ENCODE measurements at places on chromosomes 5 and 9. TPM values are rescaled to one million over a fixed set of nuclear protein-coding genes. Genes with fewer than 3 reads are reported as not detected.

GRCh38 chr9:107894572-107895261 is 405.1 kb upstream of the KLF4 start:
- H3K27me3 ChIP-seq, result no peaks in the 10 kb centered on the region
- no peaks in the 10 kb centered on the region for H3K36me3 ChIP-seq
- peak overlapping the region; percentile 81 for H3K27ac ChIP-seq
- H3K4me3 ChIP-seq, result no peak overlapping the region
- DNase-seq, result no peak

- H3K27me3 ChIP-seq, result no peaks in the 10 kb centered on the region
- no peaks in the 10 kb centered on the region for H3K4me1 ChIP-seq
- no peaks in the 10 kb centered on the region for H3K36me3 ChIP-seq
- peak; percentile 12 for DNase-seq
- H3K27ac ChIP-seq, result no peak overlapping the region
- no peak overlapping the region for H3K4me3 ChIP-seq
Observed at GRCh38 chr5:106660681-106661080, 1010.1 kb downstream of the EFNA5 start.

GRCh38 chr9:107422189-107423185 is 67.1 kb downstream of the KLF4 start:
- no peak overlapping the region for H3K4me3 ChIP-seq
- no peaks in the 10 kb centered on the region for H3K27me3 ChIP-seq
- DNase-seq, result peak; percentile 92
- H3K27ac ChIP-seq, result no peak overlapping the region

AGXT2 gene
- 0.73 TPM for total RNA-seq

PRDM9 gene
- not detected for total RNA-seq

SETX gene
- total RNA-seq, result 35.6 TPM

DNA sequence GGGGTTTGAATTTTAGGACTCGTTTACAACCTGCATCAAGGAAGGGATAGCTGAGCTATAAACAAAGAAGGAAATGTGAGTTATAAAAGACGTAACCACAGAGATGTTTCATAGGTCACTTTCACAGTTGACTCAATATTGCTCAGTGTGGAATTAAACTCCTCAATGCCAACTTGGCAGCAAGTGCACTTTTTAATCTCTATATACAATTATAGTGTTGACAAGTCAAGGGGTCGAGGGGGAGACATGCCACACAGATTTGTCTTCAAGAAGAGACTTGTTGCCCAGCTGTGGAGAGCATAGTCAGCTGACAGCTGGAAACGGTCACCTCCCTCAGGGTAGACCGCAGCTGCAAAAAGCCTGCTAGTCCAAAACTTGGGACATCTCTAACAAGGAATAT is 163.4 kb upstream of the DMAC1 start:
- no peaks in the 10 kb centered on the region for H3K36me3 ChIP-seq
- no peaks in the 10 kb centered on the region for H3K4me1 ChIP-seq
- no peak overlapping the region for H3K4me3 ChIP-seq
- DNase-seq, result no peak
- no peak overlapping the region for H3K27ac ChIP-seq
- H3K27me3 ChIP-seq, result no peaks in the 10 kb centered on the region

DNA sequence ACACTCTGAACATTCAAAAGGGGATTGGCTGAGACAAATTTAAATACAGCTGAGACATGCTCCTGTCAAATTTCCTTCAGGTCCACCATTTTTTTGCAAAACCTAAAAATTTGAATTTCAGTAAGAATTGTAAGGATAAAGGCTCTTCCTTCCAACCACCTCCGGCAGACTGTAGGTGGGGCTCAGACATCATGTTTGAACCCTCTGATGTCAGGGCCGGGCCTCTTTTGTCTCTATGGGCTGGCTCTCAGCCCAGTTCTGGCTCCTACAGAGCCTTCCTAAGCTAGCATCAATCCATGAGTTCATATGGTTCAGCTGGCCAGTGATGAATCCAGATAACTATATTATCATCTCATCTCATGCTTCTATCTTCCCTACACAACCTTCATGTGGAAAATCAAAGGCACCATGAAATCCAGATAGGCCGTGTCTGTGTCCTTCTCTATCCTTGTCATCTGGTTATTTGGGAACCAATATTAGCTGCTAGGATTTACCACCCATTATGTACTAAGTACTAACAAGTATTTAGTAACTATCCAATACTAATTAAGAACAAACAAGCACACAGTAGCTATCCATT is 44.2 kb downstream of the NIPSNAP3B start:
- H3K27me3 ChIP-seq, result no peaks in the 10 kb centered on the region
- peaks cover 97% of the 10 kb centered on the region for H3K36me3 ChIP-seq
- no peaks in the 10 kb centered on the region for H3K4me1 ChIP-seq
- peak; percentile 69 for DNase-seq
- no peak overlapping the region for H3K27ac ChIP-seq

- no peak for DNase-seq
- H3K27ac ChIP-seq, result no peak overlapping the region
- no peaks in the 10 kb centered on the region for H3K27me3 ChIP-seq
- no peaks in the 10 kb centered on the region for H3K4me1 ChIP-seq
- no peaks in the 10 kb centered on the region for H3K36me3 ChIP-seq
- H3K4me3 ChIP-seq, result no peak overlapping the region
Observed at GRCh38 chr5:160339406-160340130, 27.2 kb upstream of the CCNJL start.

GRCh38 chr5:6820851-6821479 is 107.7 kb downstream of the TENT4A start:
- no peak overlapping the region for H3K27ac ChIP-seq
- no peaks in the 10 kb centered on the region for H3K36me3 ChIP-seq
- peaks cover 30% of the 10 kb centered on the region for H3K27me3 ChIP-seq
- H3K4me1 ChIP-seq, result no peaks in the 10 kb centered on the region

DNA sequence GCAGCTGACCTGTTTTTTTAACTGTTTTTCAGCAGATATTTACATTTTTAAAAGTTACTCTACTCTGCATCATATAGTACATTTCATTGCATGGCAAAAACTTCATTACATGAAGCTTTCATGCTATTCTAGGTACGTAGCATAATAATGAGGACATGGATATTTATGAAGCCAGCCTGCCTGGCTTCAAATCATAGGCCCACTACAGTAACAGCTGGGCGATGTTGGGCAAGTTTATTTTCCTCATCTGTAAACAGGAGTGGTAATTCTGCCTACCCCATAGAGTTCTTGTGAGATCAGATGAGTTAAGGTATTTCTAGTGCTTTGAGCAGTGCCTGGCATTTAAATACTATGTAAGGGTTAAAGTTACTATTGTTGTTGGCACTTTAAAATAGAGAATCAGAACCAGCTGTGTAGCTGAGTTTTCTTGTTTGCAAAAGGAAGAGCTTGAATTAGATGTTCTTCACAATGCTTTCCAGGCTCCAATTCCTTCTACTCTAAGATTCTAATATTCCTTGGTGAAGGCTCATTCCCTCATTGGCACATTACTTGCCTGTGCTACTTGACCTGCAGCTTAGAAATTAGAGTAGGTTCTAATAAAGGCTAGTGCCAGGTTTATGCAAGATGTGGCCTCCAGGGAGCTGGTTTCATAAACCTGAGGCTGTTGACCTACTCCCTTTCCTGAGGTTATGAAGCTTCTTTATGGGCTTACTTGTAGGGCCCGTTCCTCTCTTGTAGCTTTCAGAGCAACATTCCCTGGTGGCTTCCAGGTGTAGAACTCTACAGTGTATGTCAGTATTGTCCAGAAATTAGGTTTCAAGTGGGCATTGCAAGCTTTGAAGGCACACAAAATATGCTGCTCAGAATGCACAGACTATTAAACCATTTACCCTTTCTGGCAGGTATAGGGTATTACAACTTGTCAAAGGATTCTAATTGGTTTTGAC is 14.5 kb downstream of the ANP32B start:
- DNase-seq, result no peak
- peaks cover 66% of the 10 kb centered on the region for H3K36me3 ChIP-seq
- no peaks in the 10 kb centered on the region for H3K27me3 ChIP-seq
- H3K4me3 ChIP-seq, result no peak overlapping the region
- H3K27ac ChIP-seq, result no peak overlapping the region

DNA sequence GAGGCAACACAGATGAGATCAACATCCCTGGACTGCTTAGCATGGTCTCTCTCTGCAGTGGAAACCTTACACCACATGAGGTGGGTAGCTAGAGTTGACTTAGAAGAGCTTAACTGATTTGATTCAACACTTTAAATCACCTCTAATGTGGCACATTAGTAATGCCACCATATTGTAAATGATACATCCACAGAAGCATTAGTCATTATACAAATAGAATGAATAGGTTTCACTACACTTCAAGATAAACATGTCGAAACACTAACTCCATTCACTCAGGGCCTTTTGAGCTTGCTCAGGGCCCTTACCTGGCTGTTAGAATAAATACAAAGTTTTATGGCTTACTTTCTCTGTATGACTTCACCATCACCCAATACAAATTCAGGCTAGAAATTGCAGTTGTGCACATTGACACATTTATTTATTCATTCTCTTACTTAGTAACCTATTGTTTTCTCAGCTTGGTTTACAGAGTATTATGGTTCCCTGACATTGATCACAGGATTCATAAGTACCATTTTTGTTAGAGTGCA is 9.3 kb upstream of the SMAD5 start:
- H3K36me3 ChIP-seq, result no peaks in the 10 kb centered on the region
- no peaks in the 10 kb centered on the region for H3K4me1 ChIP-seq
- no peaks in the 10 kb centered on the region for H3K27me3 ChIP-seq
- H3K4me3 ChIP-seq, result no peak overlapping the region

DNA sequence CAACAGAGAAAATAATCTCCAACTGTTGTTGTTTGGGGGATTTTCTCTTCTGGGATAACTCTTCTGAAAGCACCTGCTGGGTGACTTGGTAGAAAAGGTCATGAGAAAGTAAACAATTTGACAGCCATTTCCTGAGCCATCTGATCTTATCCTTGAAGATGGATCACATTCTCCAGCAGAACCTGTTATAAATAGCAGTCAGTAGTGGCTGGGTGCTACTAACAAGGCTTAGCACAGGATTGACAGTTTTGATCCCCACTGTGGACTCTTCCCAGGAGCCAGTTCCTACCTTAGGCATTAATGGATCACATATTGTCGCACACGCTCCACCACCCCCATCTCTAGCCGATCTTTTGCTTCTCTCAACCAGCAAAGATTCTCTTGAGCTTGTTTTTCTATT is 220.2 kb downstream of the PLK2 start:
- no peaks in the 10 kb centered on the region for H3K4me1 ChIP-seq
- DNase-seq, result no peak
- no peak overlapping the region for H3K27ac ChIP-seq
- H3K27me3 ChIP-seq, result no peaks in the 10 kb centered on the region

LURAP1L gene
- 19.3 TPM for total RNA-seq

Measured in stomach (tissue), 19 donors.